NCI-H1092 (cell line): ENCODE measurements at places on chromosomes 5 and 9.

- DNase-seq: no peak
Measured at GRCh38 chr5:172707285-172708182, 63.5 kb downstream of the DUSP1 start.

DNA sequence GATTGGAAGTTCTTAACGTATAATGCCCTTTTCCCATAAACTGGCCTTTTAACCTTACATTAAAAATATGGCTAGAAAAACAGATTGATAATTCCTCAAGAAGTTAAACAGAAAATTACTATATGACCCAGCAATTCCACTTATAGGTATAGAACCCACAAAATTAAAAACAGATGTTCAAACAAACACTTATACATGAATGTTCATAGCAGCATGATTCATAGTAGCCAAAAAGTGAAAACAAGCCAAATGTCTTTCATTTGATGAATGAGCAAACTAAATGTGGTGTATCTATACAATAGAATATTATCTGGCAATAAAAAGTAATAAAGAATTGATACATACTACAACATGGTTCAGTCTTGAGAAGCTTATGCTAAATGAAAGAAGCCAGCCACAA, 35.5 kb downstream of the POU5F2 start:
- DNase-seq: no peak

GRCh38 chr9:38417003-38417945, 7.0 kb downstream of the IGFBPL1 start:
- DNase-seq: peak; percentile 51

- DNase-seq: peak; percentile 68
Measured at GRCh38 chr5:10352430-10353240, 860 bp upstream of the MARCHF6 start.

- DNase-seq: no peak
Measured at GRCh38 chr5:54045077-54045792, 265.1 kb downstream of the ARL15 start.

DNA sequence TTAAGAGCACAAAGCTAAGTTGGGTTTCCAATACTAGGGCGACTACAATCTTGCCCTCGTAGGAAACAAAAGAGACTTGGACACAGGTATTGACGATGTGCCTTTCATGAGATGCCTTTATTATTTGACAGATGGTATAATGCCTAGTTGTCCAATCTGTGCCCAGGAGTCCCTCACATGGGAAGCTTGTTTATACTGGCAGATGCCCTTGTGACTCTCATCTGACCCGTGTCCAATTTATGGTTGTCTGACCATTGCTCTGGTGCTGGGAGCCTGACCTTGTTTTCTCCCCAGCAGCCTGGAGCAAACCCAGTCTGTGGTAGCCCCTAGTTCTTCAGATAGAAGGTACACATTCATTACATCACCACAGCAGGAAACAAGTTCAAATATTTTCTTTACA, 511.7 kb downstream of the AGTPBP1 start:
- no peak for DNase-seq

DNA sequence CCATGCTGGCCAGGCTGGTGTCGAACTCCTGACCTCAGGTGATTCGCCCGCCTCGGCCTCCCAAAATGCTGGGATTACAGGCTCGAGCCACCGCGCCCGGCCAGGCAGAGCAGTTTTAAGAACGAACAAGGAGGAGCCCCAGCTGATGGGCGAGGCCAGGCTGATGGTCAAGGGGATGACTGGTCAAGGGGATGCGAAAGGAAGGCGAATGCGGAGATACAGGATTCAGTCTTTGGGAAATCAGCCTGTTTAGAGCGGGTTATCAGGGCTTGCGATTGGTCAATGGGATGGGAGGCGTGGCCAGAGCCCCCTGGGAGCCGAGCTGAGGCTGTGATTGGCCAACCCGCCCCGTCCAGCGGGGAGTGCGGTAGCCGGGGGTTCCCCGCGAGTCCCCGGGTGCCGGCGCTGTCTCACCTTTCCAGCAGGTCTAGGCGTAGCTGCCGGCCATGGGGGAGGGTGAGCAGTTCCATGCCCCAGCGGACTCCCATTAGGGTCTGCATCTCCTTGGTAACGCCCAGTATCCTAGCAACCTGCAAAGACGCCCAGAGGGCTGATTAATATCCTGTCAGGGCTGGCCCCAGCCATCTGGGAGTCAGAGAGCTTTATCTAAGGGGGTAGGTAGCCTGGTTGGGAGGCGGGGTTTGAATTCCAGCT, 7.5 kb upstream of the TOR2A start:
- no peak for DNase-seq

DNA sequence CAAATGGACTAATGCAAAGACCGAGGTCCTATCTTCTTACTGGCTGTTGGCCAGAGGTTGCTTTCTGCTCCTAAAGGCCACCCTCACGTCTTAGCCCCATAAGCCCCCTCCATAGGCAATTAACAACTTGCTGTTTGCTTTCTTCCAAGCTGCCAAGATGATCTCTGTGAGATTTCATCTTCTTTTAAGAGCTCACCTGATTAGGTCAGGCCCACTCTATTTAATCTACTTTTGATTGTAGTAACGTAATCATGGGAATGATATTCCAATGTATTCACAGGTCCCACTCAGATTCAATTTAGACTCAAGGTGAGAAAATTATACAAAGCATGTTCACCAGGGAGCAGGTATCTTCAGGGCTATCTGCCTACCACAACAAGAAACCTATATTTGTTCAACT, 84.4 kb upstream of the RAD23B start:
- DNase-seq: no peak

DNA sequence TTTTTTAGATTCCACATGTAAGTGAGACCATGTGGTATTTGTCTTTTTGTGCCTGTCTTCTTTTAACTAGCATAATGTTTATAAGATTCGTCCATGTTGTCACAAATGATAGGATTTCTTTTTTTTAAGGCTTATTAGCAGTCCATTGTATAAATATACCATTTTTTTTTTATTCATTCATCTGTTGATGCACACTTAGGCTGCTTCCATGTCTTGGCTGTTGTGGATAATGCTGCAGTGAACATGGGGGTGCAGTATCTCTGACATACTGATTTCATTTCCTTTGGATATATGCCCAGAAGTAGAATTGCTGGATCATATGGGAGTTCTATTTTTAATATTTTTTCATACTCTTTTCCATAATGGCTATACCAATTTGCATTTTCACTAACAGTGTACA, 48.7 kb downstream of the KIAA1958 start:
- DNase-seq: no peak
